ENCODE measurements at places on chromosomes 16 and 17.

- DNase-seq: no peak
Measured at GRCh38 chr17:70298929-70299531, 129.7 kb downstream of the KCNJ2 start.

- DNase-seq: no peak
Measured at GRCh38 chr17:55436224-55437158, 14.9 kb upstream of the MMD start.

GRCh38 chr16:55562936-55563335 is 3.5 kb upstream of the CAPNS2 start:
- no peak for DNase-seq

DNA sequence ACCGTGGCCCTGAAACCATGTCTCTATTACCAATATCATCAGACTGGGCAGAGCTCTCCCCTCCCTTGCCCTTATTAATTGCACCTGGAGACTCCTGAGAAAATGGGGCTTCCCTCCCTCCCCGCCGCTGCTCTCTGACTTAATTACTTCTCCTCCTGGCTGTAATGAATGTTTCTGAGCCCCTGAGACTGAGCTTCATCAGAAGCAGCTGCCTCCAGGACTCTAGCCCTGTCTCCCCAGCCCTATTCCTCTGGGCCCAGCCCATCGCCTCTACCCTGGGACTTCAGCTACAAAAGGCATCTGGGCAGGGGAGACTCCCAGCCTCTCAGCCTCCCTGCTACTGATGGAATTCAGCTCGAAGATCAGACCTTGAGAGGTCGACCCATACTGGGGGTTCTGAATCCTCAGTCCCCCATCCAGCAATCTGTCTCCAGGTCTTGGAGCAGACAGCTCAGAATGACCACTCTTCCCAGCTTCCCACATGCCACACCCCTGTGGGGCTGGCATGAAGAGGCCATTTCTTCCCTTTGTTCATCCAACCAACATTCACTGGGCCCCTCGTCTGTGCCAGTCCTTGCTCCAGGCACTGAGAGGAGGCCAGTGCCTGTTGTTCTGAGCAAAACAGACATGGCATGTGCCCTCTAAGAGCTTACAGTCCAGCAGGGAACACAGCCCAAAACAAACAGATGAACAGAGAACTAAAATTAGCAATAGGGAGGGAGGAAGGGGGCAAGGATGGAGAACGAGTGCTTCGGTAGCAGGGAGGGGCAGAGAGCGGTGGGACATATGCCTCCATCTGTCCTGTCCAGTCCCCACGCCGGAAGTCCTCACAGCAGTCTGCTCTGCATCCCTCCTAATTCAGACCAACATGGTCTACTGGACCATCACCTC is 17.0 kb upstream of the NAGS start:
- no peak for DNase-seq

Data from stimulated activated CD8-positive, alpha-beta memory T cell treated with anti-CD3 and anti-CD28 coated beads, Interleukin-4, amount 100 ng/mL, for 4 hours (primary cell).